Activated CD4-positive, alpha-beta T cell treated with anti-CD3 and anti-CD28 coated beads, Interleukin-2, amount 50 U/mL, for 16 hours (primary cell): ENCODE measurements at places on chromosomes 1 and 21.

- no peak for DNase-seq
These were observed 44.2 kb downstream of the RAB3B start for GRCh38 chr1:51946300-51946699.

- DNase-seq = no peak
These were observed 77.5 kb upstream of the L1TD1 start for GRCh38 chr1:62117018-62117750.

GRCh38 chr1:109619576-109620400 lies at the start of the genes AMPD2 and GNAT2:
Gene AMPD2, plus strand, starts transcription at chr1:109619837. Its CDS starts 1,339 bp downstream, at chr1:109621176.
Gene GNAT2, minus strand, starts transcription at chr1:109619616. Its CDS starts 6,746 bp downstream, at chr1:109612870.
- DNase-seq = peak; percentile 81

DNA sequence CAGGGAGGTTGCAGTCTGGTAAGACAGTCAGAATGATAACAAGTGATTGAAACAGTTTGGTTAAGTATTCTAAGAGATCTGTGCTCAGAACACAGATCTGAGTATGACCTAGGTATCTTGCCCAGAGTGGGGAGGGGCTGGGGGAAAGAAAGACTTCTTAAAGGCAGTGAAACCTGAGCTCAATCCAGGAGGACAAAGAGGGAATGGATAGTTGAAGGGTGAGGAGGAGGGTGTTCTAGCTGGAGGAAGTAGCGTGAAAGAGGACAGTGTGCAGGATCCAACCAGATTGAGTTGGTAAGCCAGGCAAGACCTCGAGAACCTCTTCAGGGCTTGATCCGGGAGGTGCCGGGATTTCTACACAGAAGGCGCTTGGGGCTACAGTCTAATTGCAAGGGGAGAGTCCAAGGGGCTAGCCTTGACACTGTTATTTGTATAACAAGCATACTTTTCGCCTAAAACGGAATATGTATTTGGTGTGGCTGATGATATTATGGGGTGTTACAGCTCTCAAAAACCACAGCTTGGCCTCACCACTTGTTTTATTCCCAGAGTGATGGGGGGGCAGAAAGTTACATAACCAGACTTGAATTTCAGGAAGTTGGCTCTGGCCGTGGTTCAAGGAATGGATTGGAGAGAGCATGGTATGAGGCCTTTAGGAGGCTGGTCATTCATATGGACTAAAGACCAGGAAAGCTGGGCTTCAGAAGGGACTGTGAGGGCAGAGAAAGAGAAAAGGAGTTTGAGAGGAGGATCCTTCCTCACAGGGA lies 19.1 kb downstream of the RCSD1 start:
- no peak for DNase-seq

DNA sequence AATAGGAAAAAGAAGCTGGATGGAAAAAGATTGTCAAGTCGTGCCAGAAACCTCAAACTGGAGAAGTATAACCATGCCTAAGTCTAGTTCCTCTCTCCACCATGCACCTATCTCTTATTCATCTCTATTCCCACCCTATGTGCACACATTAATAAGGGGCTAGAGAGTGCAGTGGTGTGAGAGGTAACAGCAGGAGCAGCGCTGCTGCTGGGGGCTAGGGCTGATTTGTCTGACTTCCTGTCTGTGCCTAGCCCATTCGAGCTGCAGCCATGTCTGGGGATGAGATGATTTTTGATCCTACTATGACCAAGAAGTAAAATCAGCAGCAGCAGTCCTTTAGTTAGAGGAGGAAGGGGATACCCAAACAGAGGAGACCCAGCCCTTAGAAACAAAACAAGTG lies 43.0 kb downstream of the TRIM33 start:
- peak; percentile 14 for DNase-seq

- no peak for DNase-seq
These were observed 189.0 kb upstream of the RGS18 start for GRCh38 chr1:191969290-191969689.

DNA sequence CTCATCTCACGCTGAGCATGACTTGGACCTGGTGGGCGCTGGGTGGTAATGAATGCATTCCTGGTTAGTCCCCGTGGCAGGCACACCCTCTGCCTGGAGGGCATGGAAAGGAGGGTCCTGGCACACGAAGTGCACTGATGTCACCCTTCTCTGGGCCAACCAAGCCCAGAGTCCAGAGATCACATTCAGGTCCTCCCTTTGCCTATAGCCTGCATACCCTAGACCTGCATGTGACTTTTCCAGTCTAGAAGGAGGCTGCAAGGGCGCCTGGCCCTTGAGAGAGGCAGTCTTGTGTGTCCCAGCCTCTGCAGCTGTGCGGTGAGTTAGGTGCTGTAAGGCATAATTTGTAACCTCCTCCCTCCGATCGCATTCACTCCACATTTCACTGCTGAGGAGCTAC lies 22.1 kb downstream of the PADI2 start:
- no peak for DNase-seq

DNA sequence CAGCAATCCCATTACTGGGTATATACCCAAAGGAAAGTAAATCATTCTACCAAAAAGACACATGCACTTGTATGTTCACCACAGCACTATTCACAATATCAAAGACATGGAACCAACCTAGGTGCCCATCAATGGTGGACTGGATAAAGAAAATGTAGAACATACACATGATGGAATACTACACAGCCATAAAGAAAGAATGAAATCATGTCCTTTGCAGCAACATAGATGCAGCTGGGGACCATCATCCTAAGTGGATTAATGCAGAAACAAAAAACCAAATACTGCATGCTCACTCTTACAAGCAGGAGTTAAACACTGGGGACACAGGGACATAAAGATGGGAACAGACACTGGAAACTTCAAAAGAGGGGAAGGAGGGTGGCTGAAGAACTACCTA lies 8.7 kb downstream of the ANP32E start:
- DNase-seq = no peak

GRCh38 chr21:20554785-20555184 lies 443.4 kb upstream of the NCAM2 start:
- DNase-seq = no peak

DNA sequence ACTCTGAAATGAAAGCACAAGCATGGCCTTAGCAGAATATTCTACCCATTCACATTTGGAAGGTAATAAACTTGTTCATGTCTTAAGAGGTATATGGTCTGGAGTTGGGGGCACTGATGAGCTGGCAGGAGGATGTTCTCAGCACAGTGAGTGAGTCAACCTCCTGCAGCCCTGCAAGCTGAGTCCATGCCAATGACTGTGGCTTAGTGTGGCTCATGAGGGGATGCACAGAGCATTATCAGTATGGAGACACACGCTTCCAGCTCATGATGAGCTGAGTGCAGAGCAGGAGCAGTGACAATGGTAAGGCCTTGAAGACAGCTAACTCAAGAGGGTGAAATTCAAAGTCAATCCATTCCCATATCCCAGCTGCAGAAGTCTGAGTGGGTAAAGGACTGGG lies 102.3 kb downstream of the TNFSF18 start:
- no peak for DNase-seq

GRCh38 chr21:42868196-42868595 lies 11.1 kb downstream of the WDR4 start:
- no peak for DNase-seq

GRCh38 chr1:95951371-95952102 lies 717.5 kb downstream of the RWDD3 start:
- no peak for DNase-seq
